ENCODE measurements at places on chromosomes 5 and 9. TPM values are rescaled to one million over a fixed set of nuclear protein-coding genes. Genes with fewer than 3 reads are reported as not detected.

IRX2 gene
- not detected for total RNA-seq

TIMD4 gene
- total RNA-seq: 1.2 TPM

DDX4 gene
- total RNA-seq: not detected

FGFR4 gene
- 2.2 TPM for total RNA-seq

CARD6 gene
- 1.4 TPM for total RNA-seq

C5orf58 gene
- total RNA-seq: not detected

CDKN2B gene
- total RNA-seq: not detected

ENTPD2 gene
- total RNA-seq: not detected

ETF1 gene
- total RNA-seq: 154 TPM

DNA sequence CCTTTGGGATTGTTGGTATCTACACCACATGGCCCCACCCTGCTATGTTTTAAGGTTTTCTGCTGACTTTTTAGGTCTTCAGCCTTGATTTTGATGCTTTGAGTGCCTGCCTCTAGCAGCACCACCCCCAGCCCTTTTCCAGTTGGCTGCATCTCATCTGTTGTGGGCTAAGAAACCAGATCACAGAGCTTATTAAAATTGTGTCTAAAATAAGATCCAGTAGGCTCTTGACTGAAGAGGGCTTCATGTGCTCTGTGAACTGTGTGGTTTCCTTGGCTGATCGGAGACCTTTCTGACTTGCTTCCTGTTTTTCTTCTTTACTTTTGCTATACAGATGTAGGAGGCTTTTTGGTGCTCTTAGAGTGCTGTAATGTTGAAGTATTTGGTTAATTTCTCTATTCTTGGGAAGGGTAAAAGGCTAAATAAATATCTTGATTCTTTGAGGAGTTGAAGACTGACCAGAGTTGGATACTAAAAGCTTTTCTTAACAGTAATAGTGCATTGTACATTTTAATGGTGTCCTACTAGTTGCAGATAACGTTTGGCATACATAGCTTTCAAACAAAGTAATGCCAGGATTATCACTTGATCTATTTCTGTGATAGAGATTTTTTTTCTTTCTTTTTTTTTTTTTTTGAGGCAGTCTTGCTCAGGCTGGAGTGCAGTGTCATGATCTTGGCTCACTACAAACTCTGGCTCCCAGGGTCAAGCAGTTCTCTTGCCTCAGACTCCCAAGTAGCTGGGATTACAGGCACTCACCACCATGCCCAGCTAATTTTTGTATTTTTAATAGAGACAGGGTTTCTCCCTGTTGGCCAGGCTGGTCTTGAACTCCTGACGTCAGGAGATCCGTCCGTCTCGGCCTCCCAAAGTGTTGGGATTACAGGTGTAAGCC lies 4.5 kb downstream of the UBE2D2 start:
- peak; percentile 71 for DNase-seq

DNA sequence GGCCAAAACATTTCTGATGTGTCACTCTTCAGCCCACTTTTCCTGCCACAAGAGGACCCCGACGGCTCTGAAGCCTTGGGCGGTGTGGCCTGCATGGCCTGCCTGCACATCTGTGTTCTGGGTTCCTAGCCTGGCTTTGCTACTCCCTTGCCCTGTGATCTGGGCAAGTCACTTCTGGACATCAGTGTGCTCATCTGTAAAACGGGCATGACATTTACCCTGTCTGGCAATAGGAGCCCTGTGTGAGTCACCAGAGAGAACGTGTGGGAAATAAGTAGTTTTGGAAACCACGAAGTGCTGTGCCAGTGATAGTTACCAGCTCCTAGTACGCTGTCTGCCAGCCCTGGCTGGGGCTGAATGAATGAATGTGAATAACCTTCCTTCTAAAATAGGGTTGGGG lies 90.8 kb downstream of the MACROH2A1 start:
- no peak for DNase-seq

GRCh38 chr5:157913575-157913974 lies 54.6 kb upstream of the CLINT1 start:
- DNase-seq: no peak

GRCh38 chr9:129232839-129233591 lies 55.0 kb upstream of the IER5L start:
- DNase-seq: no peak

DNA sequence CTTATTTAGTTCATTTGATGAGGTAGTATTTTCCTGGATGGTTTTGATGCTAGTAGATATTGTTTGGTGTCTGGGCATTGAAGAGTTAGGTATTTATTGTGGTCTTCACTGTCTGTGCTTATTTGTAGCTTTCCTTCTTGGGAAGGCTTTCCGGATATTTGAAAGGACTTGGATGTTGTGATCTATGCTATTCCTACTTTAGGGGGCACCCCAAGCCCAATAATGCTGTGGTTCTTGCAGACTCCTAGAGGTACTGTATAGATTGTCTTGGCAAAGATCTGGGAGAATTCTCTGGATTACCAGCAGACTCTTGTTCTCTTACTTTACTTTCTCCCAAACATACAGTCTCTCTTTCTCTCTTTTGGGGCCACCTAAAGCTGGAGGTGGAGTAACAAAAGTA lies 315.7 kb downstream of the MAT2B start:
- DNase-seq: no peak

- no peak for DNase-seq
These were observed 511.3 kb downstream of the TLR4 start for GRCh38 chr9:118215549-118215948.

DNA sequence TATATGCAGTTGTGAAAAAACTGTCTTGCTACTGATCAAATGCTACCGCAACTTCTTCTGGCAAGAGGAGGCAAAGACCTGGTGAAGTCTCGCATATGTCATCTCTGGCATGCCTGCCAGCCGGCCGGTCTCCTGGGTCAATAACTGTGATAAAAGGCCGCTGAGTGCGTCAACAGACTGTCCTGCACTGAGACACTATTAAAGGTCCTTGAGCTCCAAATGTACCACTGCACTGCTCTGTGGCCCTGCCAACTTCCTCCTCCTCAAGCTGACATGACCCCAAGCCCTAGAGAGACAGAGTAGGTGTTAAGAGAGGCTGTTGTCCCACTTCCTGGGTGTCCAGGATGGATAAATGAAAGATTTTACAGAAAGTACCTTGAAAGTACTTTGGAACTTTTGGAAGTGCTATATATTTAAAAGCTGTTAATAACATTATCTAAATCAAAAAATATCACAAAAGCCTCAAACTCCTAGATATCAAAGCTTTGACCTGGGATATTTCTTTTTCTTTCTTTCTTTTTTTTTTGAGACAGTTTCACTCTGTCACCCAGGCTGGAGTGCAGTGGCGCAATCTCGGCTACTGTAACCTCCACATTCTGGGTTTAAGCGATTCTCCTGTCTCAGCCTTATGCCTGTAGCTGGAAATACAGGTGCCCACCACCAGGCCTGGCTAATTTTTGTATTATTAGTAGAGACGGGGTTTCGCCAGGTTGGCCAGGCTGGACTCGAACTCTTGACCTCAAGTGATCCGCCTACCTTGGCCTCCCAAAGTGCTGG lies 31.5 kb downstream of the RAPGEF1 start:
- peak; percentile 23 for DNase-seq

GRCh38 chr5:92640340-92640739 lies 940.7 kb downstream of the NR2F1-AS1 start:
- no peak for DNase-seq

DNA sequence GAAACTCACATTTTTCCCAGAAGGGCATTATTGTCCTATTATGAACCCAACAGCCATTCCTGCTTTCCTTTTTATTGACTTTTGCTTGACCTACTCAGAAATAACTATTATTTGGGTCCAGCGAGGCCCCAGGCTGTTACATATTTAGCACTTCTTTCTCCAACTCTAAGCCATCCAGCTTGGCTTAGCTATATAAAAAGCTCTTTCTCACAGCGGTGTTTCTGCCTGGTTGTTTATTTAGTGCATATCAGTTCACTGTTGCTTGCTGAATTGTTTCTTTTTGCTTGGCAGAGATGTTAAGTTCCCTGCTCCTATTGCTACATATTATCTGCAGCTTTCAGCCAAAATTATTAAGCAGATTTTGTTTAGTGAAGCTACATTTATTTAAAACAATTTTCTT lies 1156.8 kb upstream of the SEMA6A start:
- DNase-seq: no peak

DNA sequence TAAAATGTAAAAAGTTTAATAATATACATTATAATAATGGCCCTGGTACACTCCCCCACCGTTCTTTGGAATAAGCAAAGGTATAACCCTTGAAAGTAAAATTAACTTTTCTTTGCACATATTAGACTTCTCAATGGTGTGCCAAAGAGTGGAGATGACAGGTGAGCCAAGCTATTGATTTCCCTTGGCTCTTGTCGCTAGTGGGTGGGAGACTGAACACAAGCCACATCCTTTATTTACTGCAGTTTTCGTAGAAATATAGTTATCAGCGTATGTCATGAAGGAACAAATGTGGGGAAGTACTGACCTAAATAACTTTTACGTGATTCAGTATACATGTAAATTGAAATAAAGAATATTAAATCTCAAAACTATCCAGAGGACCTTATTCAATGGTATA lies 549.3 kb downstream of the RAB3C start:
- DNase-seq: peak; percentile 42

DNA sequence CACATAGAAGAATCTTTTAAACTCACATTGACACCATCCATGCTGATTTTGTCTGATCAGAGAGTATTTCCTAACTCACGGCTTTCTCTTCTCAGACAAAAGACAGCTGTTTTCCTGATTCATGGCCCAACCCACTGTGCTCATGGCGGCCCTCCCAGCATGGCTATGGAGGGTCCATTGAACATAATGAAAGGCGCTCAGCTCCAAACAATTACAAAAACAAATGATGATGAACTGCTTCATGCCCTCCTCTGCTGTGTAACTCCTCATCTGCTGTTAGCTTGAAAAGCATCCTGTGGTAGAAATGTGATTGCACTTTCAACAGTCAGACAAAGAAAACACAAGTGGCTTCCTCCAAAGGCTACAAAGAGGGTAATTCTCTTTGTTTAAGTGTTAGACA lies 673.8 kb downstream of the PRELID2 start:
- no peak for DNase-seq

DNA sequence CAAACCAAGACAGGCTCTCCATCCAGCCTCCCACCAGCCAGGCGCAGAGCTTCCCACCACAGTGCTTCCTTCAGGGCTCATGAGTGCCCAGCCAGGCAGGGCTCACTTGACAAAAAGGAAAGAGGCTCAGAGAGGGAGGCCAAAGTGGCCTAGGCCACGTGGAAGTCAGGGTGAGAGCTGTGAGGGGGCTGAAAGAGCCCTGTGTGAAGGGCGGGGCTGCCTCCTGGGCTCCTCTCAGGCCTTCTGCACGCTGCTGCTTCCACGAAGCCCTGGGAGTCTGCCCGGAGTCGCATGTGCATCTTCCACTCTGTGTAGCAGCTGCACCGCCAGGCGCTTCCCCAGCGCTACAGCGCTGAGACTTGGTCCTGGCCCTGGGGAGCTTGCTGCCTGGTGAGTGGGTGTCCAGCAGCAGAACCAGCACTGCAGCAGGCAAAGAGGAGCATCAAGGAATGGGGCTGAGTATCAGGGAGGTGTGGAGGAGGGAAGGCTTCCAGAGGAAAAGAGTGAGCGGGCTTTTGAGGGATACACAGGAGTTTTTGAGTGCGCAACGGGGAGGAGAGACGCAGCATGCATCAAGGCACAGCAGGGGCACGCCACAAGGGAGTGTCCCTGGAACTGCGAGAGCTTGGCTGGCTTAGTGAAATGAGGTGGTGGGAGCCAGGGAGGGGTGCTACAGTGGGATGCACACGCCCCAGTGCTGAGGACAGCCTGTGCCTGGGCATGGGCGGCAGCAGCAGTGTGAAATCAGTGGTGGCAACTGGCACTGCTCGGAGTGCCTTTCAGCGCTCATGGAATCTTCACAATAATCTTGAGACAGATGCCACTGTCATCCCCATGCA lies 178.0 kb downstream of the GAPVD1 start:
- no peak for DNase-seq

DNA sequence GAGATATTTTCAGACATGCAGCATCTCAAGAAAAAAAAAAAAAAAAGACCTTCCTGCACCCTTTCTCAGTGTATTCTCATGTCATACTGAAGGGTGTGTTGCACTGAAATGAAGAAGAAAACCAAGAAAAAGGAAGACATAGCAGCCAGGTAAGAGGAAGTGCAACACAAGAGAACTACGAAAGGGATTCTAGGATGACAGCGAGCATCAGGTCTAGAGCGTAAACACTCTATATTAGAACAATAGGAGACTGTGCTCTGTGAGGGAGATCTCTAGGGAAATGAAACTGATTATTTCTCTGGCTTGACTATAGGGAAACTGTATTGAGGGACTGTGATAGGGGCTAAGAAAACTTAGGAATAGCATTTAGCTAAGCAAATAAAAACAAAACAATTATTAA lies 30.0 kb downstream of the BTF3 start:
- DNase-seq: no peak
